ENCODE measurements at places on chromosomes 6 and 20.
A peak's percentile ranks its signal among the peaks of the same experiment; 100 is the strongest.

GRCh38 chr6:44730771-44731391, 343.4 kb downstream of the CDC5L start:
- DNase-seq: no peak

DNA sequence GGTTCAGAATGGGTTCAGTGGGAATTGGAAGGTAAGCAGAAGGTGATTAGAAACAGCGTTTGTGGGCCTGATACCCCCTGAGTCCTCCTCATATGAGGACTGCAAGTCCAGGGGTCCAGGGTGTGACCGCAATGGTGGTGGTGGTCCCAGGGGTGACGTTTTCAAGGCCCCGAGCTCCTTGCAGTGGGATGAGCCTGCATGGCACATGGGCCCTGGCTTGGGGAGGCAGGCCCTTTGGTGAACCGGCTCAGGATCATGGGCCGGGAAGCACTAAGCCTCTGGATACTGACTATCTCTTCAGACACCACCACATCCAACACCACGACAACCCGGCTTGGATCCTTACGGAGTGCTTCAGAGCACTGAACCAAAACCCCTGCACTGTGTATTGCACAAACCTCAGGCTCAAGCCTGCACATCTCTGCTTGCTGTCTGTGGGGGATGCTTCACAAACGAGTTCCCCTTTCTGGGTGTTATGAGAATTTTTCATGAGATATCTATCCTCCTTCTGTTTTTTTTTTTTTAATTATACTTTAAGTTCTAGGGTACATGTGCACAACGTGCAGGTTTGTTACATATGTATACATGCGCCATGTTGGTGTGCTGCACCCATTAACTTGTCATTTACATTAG, 67.9 kb downstream of the STK35 start:
- DNase-seq: no peak

DNA sequence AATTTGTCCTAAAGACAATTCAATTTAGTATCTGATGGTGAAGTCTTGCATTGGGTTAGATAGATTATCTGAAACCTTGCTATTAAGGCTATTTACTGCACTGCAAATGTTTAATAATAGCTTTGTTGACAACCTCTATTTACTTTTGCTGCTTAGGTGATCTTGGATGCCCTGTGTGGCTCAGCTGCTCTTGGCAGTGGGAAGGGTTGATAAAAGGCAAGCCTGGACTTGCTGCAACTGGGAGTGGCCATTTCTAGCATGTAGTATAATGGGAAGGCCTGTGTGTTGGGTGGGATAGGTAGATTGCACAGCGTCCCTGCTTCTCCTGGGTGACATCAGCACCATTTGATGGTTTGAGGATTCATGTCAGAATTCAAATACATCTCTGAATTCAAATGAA, 49.1 kb downstream of the ARMC2 start:
- DNase-seq: no peak

DNA sequence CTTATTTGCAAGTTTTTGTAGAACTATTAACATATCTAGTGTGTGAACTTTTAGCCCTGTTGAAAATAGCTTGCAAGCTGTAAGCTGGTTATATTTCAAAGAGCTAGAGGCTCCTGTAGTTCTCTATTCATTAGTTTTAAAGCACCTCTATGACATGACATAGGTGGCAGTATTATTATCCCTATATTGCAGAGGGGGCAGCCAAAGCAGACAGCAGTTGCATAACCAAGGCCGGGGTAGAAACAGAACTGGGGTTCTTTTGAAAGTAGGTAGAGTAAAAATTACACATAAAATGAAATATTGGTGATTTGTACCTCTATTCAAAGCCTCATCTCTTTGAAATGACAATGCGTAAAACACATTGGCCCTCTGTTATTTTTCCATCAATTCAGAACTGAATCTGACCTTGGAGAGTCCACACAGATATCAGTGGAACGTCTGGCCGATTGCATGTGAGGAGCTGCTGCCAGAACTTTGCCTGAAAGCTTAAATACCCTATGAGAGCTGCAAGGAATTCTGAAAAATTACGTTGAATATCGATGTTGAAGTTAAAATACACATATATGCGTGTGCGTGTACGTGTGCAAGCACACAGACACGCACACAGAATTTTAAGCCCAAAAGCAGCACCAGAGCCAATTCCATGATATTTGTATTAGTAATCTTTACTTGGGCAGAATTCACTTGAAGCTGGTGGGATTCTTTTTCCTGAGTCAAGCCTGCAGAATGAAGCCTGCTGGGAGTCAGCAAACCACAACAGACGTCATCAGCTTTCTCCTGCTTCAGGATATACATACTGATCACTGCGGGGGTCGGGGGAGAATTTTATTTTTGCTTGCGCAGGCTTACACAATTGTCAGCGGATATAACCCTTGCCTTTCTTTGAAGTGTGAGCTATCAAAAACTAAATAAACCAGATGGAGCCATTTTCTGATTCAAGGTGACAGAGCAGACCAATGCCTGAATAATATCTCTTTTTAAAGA, 163.2 kb downstream of the PDE7B start:
- DNase-seq: no peak

GRCh38 chr20:41134362-41135186, 2.8 kb upstream of the PLCG1 start:
- no peak for DNase-seq

- no peak for DNase-seq
These were observed 213.7 kb downstream of the PRL start for GRCh38 chr6:22083119-22083518.

DNA sequence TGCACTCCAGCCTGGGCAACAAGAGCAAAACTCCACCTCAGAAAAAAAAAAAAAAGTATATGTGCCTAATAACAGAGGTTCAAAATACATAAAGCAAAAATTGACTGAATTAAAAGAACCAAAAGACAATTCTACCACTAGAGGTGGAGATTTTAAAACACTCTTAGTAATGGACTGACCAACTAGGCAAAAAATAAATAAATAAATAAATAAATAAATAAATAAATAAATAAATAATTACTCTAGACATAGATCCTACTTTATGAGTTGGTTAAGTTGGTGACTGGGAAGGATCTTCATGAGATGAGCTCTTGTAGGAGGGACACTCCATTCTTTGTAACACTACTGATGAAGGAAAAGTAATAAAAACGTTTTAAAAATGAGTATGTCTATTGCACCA, 113.9 kb downstream of the SGK1 start:
- DNase-seq: no peak

- no peak for DNase-seq
These were observed 6.4 kb downstream of the BLOC1S5 start for GRCh38 chr6:8057793-8058192.

GRCh38 chr6:10968776-10969175, 75.3 kb downstream of the ELOVL2 start:
- DNase-seq: no peak

DNA sequence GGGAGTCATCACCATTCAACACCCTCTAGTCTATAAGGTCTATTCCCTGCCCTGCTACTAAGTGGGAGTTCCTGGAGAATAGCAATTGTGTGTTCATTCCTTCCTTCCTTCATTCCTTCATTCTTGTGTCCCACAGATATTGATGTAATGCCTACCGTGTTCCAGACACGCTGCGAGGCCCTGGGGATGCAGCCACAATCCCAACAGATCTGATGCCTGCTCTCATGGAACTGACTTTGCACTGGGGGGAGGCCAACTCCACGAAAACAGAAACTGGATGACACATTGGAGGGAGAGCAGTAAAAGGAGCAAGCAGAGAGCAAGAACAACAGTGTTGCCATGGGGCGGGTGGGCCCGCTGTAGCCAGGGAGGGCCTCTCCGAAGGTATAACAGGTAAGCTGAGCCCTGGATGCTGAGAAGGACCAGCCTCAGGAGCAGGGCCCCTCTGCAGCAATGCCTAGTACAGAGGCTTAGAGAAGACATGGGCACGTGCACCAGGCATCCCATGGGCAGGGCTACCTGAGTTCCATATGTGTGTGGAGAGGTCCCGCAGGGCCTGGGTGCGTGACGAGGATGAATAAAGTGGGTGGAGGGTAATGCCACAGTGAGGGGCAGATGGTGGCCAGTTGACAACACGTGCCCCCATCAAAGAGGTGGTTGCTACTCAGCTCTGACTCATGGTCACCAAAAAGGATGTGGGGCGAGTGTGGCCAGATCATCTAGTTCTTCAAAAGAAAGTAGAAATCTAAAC, 173.9 kb downstream of the NFATC2 start:
- DNase-seq: no peak

DNA sequence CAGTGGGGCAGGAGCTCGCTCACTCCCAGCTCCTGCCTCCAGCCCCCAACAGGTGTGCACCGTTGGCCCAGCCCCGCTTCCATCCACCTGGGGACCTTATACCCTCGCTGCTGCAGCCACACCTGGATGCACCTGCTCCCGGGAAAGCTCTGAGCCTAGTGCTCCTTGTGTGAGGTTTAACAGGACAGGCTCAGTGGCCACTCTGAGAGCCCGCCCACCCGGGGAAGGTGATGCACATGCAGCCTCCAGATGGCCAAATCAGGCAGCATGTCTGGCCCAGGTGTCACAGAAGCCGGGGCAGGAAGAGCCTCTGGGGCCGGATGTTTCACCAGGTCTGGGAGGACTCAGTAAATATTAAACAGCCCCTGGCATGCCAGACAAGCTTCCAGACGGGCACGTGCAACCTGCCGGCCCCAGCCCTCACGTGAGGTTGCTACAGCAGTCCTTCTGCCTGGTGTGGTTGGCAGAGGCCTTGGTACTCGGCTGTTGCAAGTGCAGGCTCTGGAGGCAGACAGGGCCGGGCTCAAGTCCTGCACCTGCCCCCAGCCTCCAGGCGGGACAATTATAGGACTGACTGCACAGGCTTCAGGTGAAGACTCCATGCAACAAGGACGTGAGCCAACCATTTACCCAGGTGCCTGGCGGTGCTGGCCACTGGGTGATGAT, 66.9 kb downstream of the RIPOR3 start:
- no peak for DNase-seq

GRCh38 chr6:132236744-132237143, 164.5 kb downstream of the MOXD1 start:
- no peak for DNase-seq

DNA sequence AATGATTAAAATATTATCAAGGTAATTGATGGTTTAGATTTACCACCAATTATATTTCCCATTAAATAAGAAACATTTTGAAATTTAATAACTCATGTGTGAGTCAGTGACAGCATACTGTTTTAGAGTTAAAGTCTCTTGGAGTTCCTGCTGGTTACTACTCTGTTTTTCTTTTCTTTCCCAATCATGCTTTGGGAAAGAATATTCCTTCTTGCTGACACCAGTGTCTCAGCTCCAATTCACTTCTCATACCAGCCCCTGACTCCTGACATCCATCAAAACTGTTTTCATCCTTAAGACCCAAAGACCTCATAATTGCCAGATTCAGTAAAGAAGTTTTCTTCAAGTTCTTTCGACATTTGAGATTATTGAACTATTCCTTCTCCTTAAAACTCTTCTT, 50.3 kb downstream of the AIG1 start:
- DNase-seq: no peak

DNA sequence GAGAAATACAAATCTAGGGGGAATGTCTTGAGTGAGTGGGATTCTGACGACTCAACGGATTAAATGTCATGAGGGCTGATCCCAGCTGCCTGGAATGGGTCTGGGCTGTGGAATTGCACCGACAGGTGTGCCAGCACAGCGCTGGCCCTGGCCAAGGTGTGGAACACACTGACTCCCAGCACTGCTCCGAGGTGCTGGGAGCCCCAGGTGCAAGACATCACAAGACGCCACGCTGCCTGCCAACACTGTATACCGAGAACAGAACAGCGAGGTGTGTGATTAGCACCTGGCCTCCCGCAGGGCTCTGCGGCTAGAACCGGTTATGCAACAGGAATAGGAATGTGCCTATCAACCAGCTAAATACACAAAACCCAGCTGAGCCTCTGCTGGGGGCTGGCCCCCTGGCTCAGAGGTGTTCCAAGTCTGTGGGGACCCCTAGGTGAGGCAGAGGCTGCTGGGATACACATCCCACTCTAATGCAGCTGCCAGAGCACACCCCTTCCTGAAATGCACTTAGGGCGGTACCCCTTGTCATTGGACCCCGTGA, 24.8 kb upstream of the APMAP start:
- DNase-seq: no peak

- DNase-seq: no peak
These were observed 42.4 kb upstream of the EMILIN3 start for GRCh38 chr20:41408986-41409385.

GRCh38 chr6:37980222-37980595, 160.7 kb downstream of the ZFAND3 start:
- DNase-seq: no peak

- peak; percentile 11 for DNase-seq
These were observed 28.2 kb downstream of the POPDC3 start for GRCh38 chr6:105151644-105152043.

DNA sequence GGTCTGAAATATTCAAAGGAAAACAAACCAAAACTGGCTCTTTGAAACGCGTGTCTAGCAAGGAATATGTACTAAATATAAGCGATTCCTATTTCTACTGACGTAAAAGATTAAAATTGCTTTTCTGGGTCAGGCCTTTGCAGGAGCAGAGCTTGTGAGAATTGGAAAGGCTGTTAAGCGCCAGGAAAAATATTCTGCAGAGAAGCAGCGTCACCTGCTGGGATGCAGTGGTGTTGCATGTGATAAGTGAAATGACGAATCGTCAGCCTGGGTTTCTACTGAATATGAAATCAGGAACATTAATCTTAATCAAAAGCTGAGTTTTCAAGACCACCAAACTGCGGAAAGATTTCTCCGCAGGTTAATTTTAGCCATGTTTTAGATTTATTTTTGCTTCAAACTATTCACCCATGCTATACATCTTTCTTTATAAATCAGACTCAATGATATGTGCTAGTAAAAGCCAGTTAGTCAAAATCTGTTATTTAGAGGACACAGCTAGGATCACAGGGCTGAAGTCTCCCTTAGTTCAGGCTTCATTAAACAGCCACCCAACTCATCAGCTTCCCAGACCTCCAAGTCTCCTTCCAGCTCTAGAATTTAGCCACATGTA, 67.4 kb downstream of the ALDH8A1 start:
- peak; percentile 14 for DNase-seq

DNA sequence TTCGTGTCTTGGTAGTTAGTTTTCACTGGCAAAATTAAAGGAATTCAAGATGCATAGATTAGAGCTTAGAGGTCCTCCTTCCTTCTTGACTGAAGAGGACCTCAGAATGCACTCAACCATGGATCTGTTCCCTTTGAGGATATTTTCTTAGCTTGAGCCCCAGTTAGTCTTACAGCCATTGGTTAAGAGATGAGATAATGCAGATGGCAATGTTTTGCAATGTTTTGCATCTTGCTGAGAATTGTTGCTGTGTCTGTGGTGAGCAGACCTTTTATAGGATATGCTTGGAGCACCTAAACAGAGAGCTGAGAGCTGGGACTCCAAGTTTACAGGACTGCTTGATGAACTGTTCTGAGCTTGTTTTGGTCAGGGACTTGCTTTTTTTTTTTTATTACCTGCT, 107.5 kb downstream of the TMEM170B start:
- DNase-seq: no peak

GRCh38 chr20:34578025-34578424, 19.5 kb downstream of the MAP1LC3A start:
- no peak for DNase-seq

- DNase-seq: no peak
These were observed 72.0 kb downstream of the BLOC1S5 start for GRCh38 chr6:7992002-7992815.

- DNase-seq: no peak
These were observed 79.8 kb upstream of the SCAF8 start for GRCh38 chr6:154653385-154653784.

Data from T-helper 2 cell (primary cell).